Stimulated activated naive B cell treated with anti-CD40 and anti-IgM and Interleukin-4, amounts not matched to agents 10 μg/mL and 1 μg/mL and 100 μg/mL, for 72 hours (primary cell): ENCODE measurements at places on chromosomes 16 and 17.

- peaks cover 20% of the 10 kb centered on the region for H3K4me1 ChIP-seq
- H3K27ac ChIP-seq: no peak overlapping the region
- no peaks in the 10 kb centered on the region for H3K36me3 ChIP-seq
Measured at GRCh38 chr17:83153681-83154310, 74.4 kb downstream of the METRNL start.

GRCh38 chr17:28469376-28469775 is 4.1 kb upstream of the SLC13A2 start:
- no peaks in the 10 kb centered on the region for H3K4me1 ChIP-seq
- no peaks in the 10 kb centered on the region for H3K36me3 ChIP-seq
- H3K27me3 ChIP-seq: peaks cover 18% of the 10 kb centered on the region
- no peak for DNase-seq
- no peak overlapping the region for H3K4me3 ChIP-seq

GRCh38 chr16:79480056-79480455 is 120.5 kb downstream of the MAF start:
- no peaks in the 10 kb centered on the region for H3K4me1 ChIP-seq
- H3K27me3 ChIP-seq: peaks cover 13% of the 10 kb centered on the region
- DNase-seq: no peak

GRCh38 chr17:27414271-27414670 is 42.0 kb upstream of the KSR1 start:
- peaks cover 6% of the 10 kb centered on the region for H3K27me3 ChIP-seq
- no peaks in the 10 kb centered on the region for H3K36me3 ChIP-seq

DNA sequence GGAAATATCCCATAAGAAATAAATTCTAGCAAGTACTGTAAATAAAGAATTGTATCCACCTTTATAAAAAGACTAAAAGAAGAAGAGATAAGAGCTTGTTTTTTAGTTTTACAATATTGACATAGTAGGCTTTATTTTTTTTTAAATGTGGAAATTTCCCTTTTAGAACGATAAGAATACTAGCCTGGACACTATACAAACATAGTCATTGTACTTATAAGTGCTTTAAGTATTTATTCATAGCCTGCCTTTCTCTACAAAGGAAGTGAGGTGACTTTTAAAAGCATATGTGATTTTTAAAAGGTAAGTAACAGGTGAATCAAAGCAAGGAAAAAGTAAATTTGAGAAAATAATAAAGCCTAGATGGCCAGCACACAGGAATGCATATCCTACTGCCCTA is 17.7 kb downstream of the TOX3 start:
- no peak overlapping the region for H3K4me3 ChIP-seq
- no peak overlapping the region for H3K27ac ChIP-seq
- H3K4me1 ChIP-seq: no peaks in the 10 kb centered on the region
- no peak for DNase-seq
- H3K36me3 ChIP-seq: no peaks in the 10 kb centered on the region
- H3K27me3 ChIP-seq: peaks cover 5% of the 10 kb centered on the region

- DNase-seq: no peak
- H3K27me3 ChIP-seq: peaks cover under 1% of the 10 kb centered on the region
- no peaks in the 10 kb centered on the region for H3K36me3 ChIP-seq
- H3K4me1 ChIP-seq: peaks cover 2% of the 10 kb centered on the region
Measured at GRCh38 chr16:58389724-58390123, 2.5 kb upstream of the GINS3 start.

GRCh38 chr17:45160447-45161287 is 1.0 kb upstream of the HEXIM2 start:
- peaks cover 46% of the 10 kb centered on the region for H3K4me1 ChIP-seq
- DNase-seq: peak; percentile 62

DNA sequence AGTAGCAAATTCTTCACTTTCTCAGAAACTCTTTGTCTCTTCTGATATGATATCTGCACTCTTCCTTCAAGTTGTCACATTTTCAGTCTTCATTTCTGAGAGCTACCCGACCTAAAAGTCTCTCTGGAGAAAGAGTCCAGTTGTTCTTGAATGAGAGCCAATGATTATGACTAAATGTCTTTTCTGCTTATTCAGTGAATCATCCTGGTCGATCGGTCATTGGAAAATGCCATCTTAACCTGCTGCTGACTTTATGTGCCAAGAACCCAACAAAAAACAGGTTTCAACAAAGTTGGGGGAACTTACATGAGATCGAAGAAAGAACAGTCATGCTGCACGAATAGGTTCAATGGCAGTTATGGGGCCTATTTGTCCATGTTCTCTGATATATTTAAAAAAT is 15.9 kb downstream of the SOX9 start:
- H3K36me3 ChIP-seq: no peaks in the 10 kb centered on the region
- DNase-seq: no peak
- no peak overlapping the region for H3K4me3 ChIP-seq
- H3K27me3 ChIP-seq: peaks cover 5% of the 10 kb centered on the region
- H3K4me1 ChIP-seq: no peaks in the 10 kb centered on the region
- H3K27ac ChIP-seq: no peak overlapping the region

- H3K4me3 ChIP-seq: no peak overlapping the region
- H3K27ac ChIP-seq: peak overlapping the region; percentile 69
- DNase-seq: no peak
- H3K4me1 ChIP-seq: peaks cover 16% of the 10 kb centered on the region
- peaks cover 45% of the 10 kb centered on the region for H3K36me3 ChIP-seq
Measured at GRCh38 chr17:47975189-47975822, 4.4 kb downstream of the CDK5RAP3 start.

- no peak for DNase-seq
- no peak overlapping the region for H3K4me3 ChIP-seq
- no peak overlapping the region for H3K27ac ChIP-seq
- peaks cover 5% of the 10 kb centered on the region for H3K36me3 ChIP-seq
- H3K4me1 ChIP-seq: peaks cover 6% of the 10 kb centered on the region
Measured at GRCh38 chr17:50844117-50844700, 8.8 kb downstream of the WFIKKN2 start.

DNA sequence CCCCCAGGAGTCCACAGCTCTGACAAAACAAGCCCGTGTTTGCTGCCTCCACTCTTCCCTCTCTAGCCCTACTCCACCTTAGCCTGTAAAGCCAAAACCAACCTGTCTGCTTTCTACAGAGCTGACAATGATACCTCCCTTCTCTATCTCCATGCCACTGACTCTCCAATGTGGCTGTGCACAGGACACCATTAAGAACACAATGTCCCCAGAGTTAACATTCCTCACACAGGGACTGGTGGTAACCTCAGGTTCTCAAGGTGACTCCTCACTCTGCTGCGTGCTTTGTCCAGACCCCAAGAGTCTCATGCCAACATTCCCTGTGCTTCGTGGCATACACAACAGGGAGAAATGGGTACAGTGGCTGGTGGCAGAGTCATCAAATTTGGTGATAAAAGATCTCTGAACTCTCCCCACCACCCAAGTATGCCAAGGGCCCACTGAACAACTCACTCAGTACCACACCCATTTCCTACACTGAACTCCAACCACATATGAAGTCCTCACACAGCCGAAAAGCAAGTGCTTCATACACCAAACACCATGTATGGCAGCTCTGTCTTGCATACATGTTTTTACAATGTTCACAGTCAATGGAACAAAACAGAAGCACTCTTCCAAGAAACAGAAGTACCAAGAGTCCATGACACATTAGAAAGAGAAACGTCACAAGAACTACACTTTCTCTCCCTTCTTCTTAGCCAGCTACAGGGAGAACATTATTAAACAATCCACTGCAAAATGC is 21.1 kb downstream of the CSNK2A2 start:
- DNase-seq: no peak
- peaks cover 46% of the 10 kb centered on the region for H3K36me3 ChIP-seq
- no peak overlapping the region for H3K27ac ChIP-seq
- H3K4me1 ChIP-seq: peaks cover 5% of the 10 kb centered on the region

DNA sequence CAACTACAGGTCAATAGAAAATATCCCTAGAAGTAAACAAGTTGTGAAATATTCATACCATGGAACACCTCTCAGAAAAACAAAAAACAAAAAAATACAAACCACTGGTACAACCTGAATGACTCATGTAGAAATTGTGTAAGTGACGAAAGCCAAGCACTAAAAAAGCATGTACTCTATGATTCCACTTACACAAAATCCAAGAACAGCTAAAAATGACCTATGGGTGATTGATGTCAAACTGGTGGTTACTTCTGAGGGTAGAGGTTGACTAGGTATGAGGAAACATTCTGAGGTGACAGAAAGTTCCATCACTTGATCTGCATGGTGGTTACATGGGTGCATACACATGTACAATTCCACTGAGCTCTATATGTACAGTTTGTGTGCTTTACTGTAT is 31.1 kb downstream of the DHRS7C start:
- H3K4me1 ChIP-seq: no peaks in the 10 kb centered on the region
- H3K27me3 ChIP-seq: peaks cover 15% of the 10 kb centered on the region
- no peaks in the 10 kb centered on the region for H3K36me3 ChIP-seq
- H3K4me3 ChIP-seq: no peak overlapping the region
